ENCODE measurements at places on chromosomes 1 and 21. TPM values are rescaled to one million over a fixed set of nuclear protein-coding genes. Genes with fewer than 3 reads are reported as not detected.

- DNase-seq: peak; percentile 59
Observed at GRCh38 chr1:108865316-108865910, 8.5 kb upstream of the AKNAD1 start.

- DNase-seq: peak; percentile 90
Observed at GRCh38 chr1:67053785-67054772, at the start of gene SLC35D1. SLC35D1 (minus strand) TSS chr1:67054148; CDS start chr1:67054013, 135 bp downstream.

DNA sequence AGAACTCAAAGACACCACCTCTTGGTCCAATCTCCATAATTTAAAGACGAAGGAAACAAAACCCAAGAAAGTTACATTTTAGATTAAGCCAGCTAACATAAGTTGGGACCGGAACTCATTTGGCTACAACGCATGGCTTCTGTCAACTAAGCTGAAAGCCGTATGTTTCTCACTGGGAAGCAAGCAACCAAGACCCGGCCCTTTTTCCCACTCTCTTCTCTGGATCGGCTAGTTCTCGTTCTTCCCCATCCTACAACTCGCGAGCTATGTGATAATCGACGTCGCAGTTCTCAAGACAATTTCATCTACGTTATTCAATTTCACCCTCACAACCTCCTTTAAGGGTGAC, 601 bp downstream of the CCT8 start:
- DNase-seq: no peak

Gene BARHL2
- total RNA-seq: not detected

GRCh38 chr1:62908168-62908695, 124.3 kb downstream of the ATG4C start:
- DNase-seq: no peak

DNA sequence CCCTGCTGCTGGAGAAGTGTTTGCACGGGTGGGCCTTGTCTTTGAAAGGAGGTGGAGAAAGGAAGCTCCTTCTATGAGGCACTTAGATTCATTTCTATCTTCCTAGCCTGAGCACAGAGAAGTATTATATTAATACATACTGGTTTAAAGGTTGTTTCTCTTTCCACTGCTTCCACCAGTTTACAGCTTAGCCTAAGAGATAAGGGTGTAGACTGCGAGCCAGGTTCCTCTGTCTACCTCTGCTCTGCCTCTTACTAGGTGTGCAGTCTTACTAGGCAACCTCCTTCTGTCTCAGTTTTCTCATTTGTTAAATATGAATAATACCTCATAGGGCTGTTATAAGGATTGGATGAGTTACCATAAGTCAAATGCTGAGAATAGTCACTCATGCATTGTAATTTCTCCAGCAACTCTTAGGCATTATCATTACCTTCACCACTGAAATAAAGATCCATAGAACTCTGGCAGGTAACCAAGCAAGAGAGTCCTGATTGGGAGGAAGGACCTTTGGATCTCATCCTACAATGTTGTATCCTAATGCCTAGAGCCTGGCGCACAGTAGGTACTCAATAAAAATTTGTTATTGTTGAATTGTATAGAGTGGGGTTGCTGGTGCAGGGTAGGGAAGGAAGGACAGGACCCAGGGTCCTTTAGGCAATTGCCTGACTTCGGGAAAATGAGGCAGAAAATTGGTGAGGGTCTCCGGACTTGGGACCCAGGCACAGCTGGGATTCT, 95.1 kb downstream of the TBX19 start:
- no peak for DNase-seq

DNA sequence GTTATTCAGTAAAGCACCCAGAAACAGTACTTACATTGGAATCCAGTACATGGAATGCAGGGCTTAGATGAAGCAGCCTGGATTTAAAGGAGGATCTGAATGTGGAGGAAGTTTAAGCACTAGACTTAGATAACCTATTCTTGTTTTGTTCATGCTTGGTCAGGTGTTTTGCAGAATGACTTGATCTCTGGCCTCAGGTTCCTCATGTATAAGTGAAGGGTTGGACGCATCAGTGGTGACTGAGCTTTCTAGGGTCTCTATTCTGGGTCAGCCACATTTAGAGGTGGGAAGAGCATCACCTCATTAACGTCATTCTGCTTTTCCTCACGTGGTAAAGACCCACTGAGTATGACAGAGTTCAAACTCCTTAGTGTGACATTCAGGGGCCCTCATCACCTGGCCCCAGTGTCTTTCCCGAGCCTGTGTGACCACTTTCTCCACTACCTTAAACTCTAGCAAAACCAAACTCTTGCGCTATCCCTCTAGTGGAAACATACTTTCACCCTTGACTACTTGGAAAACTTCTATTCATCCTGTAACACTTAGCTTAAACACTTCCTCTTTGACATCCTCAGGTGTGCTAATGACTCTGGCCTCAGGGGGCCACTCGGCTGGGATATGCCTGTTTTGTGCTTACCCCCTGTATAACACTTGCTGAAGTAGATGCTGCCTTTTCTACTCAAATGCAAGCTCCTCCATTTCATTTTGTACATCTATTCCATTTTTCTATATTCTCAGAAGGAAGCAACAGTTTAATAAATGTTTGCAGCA, 871 bp upstream of the ERICH3 start:
- no peak for DNase-seq

- DNase-seq: no peak
Observed at GRCh38 chr1:154767315-154768240, 102.5 kb downstream of the KCNN3 start.

Gene SEMA4A
- total RNA-seq: 2.1 TPM

Gene CHIA
- total RNA-seq: not detected

DNA sequence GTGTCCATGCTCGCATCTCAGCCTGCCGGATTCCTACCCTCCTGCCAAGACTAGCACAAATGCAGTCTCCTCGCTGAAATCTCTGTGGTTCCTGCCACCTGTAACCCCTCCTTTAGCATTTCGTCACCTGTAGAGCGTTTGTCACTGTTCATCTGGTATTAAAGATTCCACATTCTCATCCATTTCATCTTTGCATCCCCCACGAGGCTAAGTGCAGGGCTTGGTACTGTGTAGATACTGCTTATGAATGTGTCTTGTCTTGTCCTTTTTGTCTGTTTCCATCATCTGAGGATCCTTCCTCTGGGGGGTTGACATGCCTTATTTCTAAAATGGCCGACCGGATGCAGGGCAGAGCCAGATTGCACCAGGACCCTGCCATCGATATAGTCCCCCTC, 53.7 kb upstream of the DNAJC6 start:
- no peak for DNase-seq

Gene SMIM11
- 12.1 TPM for total RNA-seq

DNA sequence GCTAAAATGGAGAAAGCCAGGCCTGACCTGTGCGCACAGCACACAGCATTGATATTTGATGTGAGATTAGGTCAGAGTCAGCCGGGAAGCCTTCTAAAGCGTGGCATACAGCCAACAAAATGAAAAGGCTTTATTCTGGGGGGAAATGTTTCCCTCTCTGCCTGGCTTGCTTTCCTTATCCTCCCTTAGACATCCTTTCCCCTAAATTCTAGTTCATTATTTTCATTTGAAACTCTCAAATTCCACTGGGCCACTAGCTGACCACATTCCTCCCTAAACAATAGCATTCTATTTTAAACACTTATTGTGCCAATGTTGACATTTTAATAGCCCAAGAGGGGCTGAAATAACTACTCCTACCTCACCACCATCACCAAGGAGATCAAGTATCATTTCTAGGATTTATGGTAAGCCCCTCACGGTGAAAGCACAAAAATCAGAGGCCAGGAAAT, 49.4 kb downstream of the LEPR start:
- no peak for DNase-seq

Gene ZNF683
- 1.0 TPM for total RNA-seq

Gene SYDE2
- total RNA-seq: 9.0 TPM

- no peak for DNase-seq
Observed at GRCh38 chr1:108742253-108742652, 4.2 kb upstream of the STXBP3 start.

GRCh38 chr1:224198572-224198971, 15.5 kb downstream of the DEGS1 start:
- DNase-seq: no peak

GRCh38 chr1:182441719-182442118, 8.2 kb upstream of the RGSL1 start:
- no peak for DNase-seq

DNA sequence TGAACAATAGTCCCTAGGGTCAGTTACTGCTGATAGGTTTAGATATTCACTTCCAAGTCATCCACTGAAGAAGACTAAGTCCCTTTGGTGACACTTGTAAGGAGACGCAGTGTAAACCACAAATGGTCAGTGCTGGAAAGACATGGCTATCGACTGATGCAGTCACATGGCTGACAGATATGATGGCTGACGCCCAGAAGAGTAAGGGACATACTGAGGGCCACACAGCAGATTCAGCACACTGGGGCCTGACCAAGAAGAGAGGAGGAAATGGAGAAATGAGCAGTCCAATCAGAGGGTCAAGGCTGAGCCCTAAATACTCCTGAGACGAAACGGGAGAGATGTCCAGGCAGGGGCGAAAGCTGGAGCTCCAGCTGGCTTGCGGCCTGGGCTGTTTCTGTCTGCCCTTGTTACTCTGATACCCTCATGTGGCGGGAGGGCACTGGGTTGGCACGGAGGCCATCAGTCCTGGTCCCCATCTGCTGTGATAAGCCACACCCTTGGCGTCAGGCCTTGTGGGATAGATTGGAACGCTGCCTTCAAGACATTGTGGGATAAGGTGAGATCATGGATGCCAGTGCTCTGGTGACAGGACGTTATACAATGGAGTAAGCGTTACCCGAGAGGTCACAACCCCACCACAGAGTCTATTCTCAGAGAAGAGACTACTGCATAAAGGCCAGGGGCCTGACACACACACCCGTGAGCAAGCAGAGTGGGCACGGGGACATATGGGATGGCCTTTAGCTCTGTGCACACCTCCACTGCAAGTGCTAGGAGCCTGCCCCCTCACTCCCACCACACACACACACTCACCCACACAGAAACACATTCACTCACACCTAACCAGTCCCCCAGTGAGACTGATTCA, 158.4 kb downstream of the TRABD2B start:
- DNase-seq: peak; percentile 54

DNA sequence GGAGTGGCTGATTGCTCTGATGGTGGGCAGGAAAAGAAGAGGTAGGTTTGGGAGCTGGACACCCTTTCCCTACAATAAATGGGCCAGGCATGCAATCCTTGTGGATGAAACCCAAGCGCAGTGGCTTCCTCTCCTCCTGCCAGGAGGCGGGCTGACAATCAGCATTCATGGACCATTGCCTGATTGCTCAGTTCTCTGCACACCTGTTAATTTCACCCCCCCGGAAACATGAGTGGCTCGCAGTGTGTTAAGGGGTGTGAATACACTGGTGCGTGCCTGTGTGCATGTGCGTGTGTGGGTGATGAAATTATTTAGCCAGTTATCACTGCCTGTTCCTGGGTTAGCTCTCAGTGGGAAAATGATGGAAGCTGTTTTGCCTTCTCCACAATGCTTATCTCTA, 310.7 kb downstream of the PCP4 start:
- no peak for DNase-seq

Gene CACNA1E
- 0.09 TPM for total RNA-seq

Gene CELSR2
- total RNA-seq: 3.2 TPM

DNA sequence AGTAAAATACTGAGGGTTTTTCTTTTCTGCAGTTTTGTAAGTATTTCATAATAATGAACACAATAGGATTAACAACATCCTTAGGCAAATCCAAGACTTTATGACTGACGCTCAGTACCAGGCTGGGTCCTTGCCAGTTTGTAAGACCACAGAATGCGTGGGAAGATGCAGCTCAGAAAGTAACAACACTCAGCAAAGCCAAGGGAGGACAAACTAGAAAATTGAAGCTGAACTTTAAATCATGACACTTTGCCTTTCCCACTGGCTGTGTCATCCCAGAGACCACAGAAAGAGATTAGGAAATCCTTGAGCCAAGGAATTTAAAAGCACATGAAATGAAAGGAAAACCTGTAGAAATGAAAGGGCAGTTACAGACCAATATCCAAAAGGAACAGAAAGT, 426.3 kb upstream of the CHRM3 start:
- no peak for DNase-seq

DNA sequence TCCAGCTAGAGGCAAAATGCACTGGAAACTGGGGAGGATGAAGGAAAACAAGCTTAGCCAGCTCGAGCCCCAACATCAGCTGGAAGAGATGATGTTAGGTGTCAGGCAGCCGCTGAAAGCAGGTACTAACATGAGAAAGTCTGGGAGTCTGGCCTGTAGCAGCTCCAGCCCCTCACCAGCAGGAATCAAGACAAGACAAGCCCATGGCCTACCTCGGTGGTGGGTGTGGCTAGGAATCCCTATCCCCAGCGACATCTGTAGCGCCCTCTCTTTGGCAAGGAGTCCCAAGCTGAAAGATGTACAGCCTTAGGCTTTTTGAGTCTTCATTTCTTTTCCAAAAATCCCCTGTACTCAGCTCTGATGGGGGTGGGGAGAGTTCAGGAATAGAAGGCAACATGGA, 2.6 kb downstream of the DLGAP3 start:
- no peak for DNase-seq

- no peak for DNase-seq
Observed at GRCh38 chr1:33030575-33030974, 6.1 kb downstream of the AK2 start.

- no peak for DNase-seq
Observed at GRCh38 chr1:13499422-13499821, 14.4 kb downstream of the LRRC38 start.

Gene TEDDM1
- total RNA-seq: not detected

GRCh38 chr1:162982364-162982763, 86.8 kb upstream of the RGS4 start:
- no peak for DNase-seq

Gene CLCNKB
- total RNA-seq: not detected

Gene TSTD1
- total RNA-seq: 48.9 TPM

GRCh38 chr1:119791377-119791776, 19.9 kb downstream of the REG4 start:
- DNase-seq: no peak

DNA sequence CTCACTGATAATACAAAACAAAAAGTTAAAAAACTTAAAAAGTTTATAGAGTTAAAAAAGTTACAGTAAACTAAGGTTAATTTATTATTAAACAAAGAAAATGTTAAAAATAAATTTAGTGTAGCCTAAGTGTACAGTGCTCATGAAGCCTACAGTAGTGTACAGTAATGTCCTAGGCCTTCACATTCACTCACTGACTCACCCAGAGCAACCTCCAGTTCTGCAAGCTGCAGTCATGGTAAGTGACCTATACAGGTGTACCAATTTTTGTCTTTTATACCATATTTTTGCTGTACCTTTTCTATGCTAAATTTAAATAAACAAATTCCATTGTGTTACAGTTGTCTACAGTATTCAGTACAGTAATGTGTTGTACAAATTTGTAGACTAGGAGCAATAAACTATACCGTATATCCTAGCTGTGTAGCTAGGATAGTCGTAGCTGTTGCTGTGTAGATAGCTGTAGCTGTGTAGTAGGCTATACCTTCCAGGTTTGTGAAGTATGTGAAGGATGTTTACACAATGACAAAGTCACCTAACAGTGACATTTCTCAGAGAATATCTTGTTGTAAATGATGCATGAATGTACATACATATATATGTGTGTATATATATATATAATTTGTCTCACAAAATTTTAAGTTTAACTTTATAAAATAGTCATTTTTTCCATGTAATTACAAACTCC, 140.2 kb downstream of the TGFB2 start:
- DNase-seq: no peak
